T-helper 22 cell (primary cell): ENCODE measurements at places on chromosomes 1 and 21.

DNA sequence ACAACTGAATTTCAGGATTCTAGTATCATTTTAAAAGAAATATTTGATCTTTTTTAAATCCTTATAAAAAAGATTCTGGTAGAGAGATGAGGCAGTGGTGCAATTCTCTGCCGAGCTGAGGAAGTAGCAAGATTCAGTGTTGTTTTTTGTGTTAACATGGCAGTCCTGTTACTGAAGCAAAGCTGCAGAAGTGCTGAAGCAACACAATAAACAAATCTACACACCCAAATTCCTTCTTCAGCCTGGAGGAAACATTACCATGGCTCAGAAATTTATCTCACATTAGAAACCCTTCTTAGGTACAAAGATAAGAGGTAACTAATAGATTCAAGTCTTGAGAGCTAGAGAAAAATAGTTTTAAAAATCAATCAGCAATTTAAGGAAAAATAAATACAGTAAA lies 216.0 kb downstream of the DENND1B start:
- no peak for DNase-seq

DNA sequence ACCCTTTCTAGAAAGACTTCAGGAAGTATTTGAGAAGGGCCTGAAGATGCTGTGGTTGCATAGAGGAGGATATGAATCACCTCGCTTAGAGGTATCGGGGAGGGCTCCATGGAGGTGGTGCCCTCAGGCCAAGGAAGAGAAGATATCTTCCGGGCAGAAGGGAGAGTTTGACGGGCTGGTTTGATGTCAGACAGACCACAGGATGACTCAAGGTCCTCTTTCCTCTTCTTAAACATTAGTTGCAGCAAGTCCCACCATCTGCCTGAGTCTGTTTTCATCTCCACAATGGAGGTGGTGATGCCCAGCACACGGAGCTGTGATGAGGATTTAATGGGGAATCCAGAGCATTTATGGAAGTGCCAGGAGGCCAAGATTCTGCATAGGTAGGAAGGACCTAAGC lies 25.1 kb upstream of the RUNX3 start:
- DNase-seq = peak; percentile 57

- no peak for DNase-seq
These were observed at the start of gene CAMK1G for GRCh38 chr1:209583408-209583807. Gene CAMK1G, plus strand, starts transcription at chr1:209583714. Its CDS starts 11,270 bp downstream, at chr1:209594984.

DNA sequence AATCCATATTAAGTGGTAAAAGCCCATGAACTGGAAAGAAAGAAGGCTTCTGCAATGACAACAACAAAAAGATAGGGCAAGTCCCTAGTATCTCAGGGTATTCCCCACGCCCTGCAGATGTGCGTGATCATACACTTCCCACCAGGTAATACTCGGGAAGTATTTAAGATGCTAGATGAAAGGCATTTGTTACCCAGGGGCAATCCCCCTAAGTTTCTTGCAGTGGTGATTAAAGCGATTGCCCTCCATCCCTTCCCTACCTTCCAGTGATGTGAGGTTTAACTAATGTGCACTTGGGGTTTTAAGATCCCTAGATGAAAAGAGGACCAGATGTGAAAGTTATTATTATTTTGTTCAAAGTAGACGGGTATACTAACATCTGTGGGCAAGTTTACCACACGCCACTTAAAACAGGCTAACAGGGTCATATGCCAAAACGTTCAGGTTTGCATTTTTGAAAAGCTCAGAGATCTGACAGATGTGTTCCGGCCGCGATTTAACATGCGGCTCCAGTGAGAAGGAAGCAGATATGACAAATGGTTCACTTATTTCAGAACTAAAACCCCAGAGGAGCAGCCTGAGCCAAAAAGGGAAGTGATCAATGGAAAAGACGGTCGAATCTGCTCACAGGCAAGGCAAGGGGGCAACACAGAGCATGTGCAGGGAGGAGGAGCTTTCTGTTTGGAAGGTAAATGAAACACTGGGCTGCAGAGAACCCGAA lies 17.4 kb downstream of the TIAM1 start:
- DNase-seq = peak; percentile 38

GRCh38 chr21:15291621-15292266 lies 226.9 kb upstream of the NRIP1 start:
- no peak for DNase-seq

GRCh38 chr1:206469933-206470691 lies at the start of gene IKBKE:
Gene IKBKE, plus strand, starts transcription at chr1:206470476. Its CDS starts 2,752 bp downstream, at chr1:206473228.
- DNase-seq = peak; percentile 25

- DNase-seq = no peak
These were observed 299.9 kb upstream of the PROX1 start for GRCh38 chr1:213687832-213688231.

DNA sequence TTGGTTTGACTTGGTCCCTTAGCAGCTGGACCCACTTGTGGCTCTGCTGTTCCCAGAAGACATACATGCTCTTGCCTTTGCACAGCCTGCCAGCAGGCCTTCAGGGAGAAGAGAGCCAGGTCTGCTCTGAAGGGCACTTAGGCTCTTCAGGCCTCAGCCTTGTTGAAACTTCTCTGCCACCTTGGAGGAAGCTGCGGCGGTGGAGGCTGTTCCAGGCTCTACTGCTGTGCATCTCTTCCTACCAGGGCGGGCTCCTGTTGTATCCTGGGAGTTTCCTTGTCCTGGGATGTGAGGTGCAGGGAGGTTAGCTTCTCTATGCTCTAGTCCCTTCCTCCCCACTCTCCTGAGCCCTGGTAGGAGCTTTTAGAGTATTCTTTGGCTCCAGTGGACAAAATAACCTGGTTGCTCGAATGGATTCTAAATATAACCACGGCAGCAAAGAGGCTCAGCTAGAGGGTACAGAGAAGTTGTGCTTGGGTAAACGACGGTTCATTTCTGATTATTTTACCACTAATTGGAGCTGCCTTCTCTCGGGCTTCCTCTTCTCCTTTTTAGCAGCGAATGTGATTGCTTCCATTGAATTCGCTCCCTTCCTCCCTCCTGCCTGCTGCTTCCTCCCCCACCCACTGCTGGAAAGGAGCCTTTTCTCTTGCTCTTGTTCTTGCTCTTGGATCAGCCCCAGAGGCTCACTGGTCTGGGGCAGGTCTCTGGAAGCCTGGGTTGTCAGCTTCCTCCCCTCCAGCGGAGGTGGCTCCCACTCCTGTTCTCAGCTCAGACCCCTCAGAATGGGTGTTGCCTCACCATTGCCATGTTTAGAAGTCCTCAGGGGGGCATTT lies 126.6 kb upstream of the CACNA1E start:
- no peak for DNase-seq

- DNase-seq = no peak
These were observed 67.4 kb upstream of the DMRTA2 start for GRCh38 chr1:50490640-50491039.

GRCh38 chr1:44775930-44776729 lies 790 bp downstream of the RPS8 start:
- no peak for DNase-seq

GRCh38 chr1:185427264-185427663 lies 110.2 kb upstream of the IVNS1ABP start:
- no peak for DNase-seq

DNA sequence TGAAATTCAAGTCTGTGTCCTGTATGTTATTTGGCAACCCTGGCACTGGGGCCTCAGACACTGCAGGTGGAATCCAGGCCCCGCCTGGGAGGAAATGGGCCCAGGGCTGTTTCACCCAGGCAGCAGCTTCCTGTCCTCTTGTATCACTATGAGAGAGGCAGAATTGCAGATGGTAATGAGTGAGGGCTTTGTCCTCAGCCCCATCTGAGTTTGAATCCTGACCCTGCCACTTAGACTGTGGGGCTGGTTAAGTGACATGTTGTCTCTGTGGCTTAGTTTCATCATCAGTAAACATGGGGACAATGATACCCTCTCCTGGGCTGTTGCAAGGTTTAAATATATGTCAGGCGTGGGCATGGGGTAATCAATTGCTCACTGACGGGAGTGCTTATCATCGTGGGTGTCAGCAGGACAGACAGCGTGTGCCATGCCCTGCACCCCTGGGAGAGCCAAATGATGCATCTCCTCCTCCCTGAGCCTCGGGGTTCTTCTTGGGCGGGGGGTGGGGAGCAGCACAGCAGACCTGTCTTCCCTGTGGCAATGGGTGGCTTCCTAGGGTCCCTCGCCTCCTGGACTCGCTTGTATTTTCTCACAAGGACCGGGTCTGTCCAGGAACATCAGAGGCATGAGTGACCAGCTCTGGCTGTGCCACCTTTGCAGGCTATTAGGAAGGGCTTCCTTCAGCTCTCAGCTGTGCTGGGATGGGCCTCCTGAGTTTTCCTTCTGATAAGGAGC lies 42.1 kb downstream of the ARHGEF10L start:
- no peak for DNase-seq

DNA sequence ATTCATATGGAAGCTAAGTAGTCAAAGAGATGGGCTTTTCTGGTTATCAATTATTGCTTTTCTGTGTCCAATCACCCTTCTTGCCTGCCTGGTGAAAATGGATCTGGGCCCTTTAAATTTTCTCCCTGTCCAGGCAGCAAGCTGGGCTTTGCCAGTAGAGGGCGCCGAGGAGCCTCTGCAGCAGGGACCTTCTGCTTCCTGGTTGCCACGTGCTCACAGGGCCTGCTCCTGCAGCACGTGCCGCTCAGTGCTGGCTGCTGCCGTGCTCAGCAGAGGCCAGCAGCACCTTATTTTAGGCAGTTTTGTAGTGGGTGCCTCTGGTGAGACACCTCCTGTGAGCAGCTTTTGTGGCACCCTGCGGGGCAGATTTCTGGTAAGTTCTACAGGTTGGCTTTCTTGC lies 4.0 kb downstream of the ACTL8 start:
- no peak for DNase-seq

GRCh38 chr1:188735567-188735966 lies 1742.1 kb downstream of the BRINP3 start:
- DNase-seq = no peak

GRCh38 chr1:100552031-100552430 lies 14.1 kb downstream of the GPR88 start:
- DNase-seq = no peak
